ENCODE measurements at places on chromosomes 1 and 21. TPM values are rescaled to one million over a fixed set of nuclear protein-coding genes. Genes with fewer than 3 reads are reported as not detected.

DNA sequence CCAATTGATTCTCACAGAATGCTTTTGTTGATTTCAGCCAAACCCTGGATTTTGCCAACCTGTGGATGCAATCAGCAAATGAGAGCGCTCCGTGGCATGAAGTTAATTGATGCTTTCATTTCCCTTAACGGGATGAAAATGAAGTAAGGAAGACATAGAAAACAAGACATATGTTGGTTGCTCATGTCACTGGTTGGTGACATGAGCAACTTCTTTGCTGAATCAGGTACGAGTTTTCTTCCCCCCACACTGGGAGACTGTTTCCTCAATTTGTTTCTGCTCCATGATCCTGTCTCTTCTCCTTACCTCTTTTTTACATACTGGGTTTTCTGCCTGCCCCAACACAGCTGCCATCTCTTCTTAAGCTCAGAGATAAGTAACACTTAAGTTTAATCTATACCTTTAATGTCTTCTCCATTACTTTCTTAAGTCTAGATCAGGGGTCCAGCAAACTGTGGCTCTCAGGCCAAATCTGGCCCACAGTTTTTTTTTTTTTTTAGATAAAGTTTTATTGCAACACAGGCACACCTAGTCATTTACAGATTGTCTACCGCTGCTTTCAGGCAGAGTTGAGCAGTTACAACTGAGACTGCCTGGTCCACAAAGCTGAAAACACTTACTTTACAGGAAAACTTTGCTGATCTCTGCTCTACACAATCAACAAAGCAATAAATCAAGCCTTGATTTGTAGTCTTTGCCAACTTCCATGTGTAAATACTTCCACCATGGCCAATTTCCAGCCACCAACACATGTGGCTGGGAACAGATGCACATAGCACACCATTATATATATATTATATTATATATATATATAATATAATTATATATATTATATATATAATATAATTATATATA lies 13.3 kb downstream of the GPR157 start:
- H3K4me1 ChIP-seq, result no peaks in the 10 kb centered on the region
- no peak overlapping the region for H3K27ac ChIP-seq
- H3K27me3 ChIP-seq, result no peaks in the 10 kb centered on the region
- DNase-seq, result peak; percentile 31

The DNM3 gene
- total RNA-seq, result 44.3 TPM

DNA sequence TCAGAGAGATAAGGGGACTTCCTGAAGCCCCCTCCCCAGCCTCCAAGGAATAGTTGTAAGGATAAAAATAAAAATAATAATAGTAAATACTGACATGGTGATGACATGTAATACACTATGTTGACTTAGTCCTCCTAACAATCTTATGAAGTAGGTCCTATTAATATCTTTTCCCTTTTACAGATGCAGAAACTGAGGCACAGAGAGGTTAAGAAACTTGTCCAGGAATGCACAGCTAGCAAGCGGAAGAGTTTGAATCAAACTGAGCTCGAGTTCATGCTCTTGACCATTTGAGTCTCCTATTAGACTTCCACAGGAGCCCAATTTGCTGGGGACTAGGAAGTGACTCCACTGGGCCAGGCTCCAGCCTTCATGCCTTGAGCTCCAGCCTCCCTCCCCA lies 194.8 kb downstream of the GRIK3 start:
- peaks cover 3% of the 10 kb centered on the region for H3K27me3 ChIP-seq
- H3K36me3 ChIP-seq, result no peaks in the 10 kb centered on the region
- DNase-seq, result no peak
- H3K4me1 ChIP-seq, result no peaks in the 10 kb centered on the region

The LMX1A gene
- not detected for total RNA-seq

The FAM167B gene
- 26.0 TPM for total RNA-seq

- no peak overlapping the region for H3K4me3 ChIP-seq
- H3K27me3 ChIP-seq, result peaks cover 19% of the 10 kb centered on the region
These were observed 4.2 kb downstream of the KISS1 start for GRCh38 chr1:204192046-204192445.

DNA sequence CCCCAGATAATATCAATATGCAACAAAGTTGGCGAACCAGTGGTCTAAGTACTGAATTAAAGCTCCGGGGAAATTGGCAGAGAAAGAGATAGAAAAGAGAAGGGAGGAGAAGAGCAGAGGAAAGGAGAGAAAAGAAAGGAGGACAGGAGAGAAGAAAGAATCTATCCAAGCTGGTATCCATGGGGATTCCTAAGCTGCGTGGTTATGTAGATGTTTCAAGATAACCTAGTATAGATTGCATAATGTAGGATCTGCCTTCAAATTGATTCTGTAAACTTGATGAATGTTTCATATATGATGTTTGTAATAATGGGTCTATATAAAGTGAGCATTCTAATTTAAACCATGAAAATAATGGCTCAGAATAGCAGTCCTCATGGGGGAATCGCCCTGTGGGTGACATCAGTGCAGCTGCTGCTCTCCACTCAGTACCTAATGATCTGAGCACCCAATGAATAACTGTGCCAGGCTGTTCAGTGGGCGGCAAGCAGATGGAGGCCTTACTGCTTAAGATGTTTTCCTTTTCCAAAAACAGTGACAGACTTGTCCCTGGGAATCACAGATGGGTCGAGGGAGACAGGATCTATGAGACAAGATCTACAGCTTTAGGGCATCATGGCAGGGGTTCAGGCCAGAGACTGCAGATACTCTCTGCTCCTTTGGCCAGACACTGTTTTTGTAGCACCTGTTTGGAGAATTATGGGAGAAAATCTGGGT lies 78.0 kb downstream of the LAMC2 start:
- H3K4me1 ChIP-seq, result no peaks in the 10 kb centered on the region
- H3K36me3 ChIP-seq, result no peaks in the 10 kb centered on the region
- H3K27me3 ChIP-seq, result peaks cover 4% of the 10 kb centered on the region

GRCh38 chr1:110780600-110781484 lies 92.1 kb upstream of the CD53 start:
- peaks cover 11% of the 10 kb centered on the region for H3K27me3 ChIP-seq
- H3K4me3 ChIP-seq, result no peak overlapping the region

The FCGR1A gene
- 35.8 TPM for total RNA-seq

DNA sequence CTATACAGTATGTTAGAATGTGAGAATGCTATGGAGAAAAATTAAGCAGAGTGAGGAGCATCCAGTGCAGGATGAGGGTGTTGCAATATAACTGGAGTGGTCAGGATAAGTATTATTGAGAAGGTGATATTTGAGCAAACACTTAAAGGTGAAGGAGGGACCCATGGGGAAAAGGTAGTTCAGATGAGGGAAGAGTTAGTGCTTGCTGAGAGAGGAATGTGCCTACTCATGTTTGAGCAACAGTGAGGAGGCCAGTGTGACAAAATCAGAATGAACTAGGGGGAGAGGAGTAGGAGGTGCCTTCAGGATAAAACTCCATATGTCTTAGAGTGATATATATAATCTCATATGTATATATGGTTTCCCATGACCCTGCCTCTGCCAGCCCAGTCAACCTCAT lies 6.2 kb upstream of the TRIM45 start:
- no peak overlapping the region for H3K4me3 ChIP-seq
- H3K27me3 ChIP-seq, result no peaks in the 10 kb centered on the region

The CDK18 gene
- total RNA-seq, result 31.3 TPM

DNA sequence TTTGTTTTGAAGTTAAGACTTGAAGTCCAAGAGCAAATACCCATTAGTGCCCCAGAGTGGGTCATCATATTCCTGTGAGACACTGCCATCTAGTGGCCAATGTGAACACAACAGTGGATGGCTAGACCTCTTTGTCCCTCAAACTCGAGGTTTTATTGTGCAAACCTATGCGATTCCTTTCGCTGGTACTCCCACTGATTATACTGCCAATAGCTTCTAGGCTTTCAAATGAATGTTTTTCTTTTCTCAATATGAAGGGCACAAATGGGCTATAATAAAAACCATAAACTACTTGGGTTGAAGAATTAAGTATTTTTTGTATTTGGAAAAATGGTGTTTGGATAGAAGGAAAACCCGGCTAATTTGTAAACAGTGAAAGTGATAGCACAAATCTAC lies 100.4 kb upstream of the ZNF281 start:
- no peaks in the 10 kb centered on the region for H3K36me3 ChIP-seq
- DNase-seq, result peak; percentile 80
- no peaks in the 10 kb centered on the region for H3K4me1 ChIP-seq
- H3K27ac ChIP-seq, result no peak overlapping the region
- H3K27me3 ChIP-seq, result no peaks in the 10 kb centered on the region

DNA sequence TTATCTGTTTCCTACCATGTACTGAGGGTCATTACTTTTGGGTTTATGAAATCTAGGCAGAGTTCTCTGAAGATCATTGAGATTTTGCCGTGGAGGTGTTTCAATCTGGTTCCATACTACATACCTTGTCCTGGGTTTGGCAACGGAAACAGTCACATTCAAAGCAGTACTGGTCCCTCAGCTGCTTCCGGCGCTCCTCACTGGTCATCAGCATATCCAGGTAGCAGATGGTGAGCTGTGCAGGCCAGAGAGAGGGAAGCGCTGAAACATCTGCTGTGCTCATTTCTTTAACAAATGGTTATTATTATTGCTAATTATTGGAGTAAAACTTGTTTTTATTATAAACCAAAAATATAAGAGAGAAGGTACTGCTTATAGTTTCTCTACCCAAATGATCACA lies 591.7 kb downstream of the SMYD3 start:
- no peak overlapping the region for H3K27ac ChIP-seq
- H3K27me3 ChIP-seq, result no peaks in the 10 kb centered on the region
- H3K36me3 ChIP-seq, result no peaks in the 10 kb centered on the region
- no peaks in the 10 kb centered on the region for H3K4me1 ChIP-seq
- no peak overlapping the region for H3K4me3 ChIP-seq

GRCh38 chr1:108502624-108503023 lies 52.5 kb downstream of the NBPF6 start:
- H3K27me3 ChIP-seq, result no peaks in the 10 kb centered on the region
- H3K27ac ChIP-seq, result no peak overlapping the region
- DNase-seq, result no peak
- no peaks in the 10 kb centered on the region for H3K4me1 ChIP-seq
- no peak overlapping the region for H3K4me3 ChIP-seq
- H3K36me3 ChIP-seq, result no peaks in the 10 kb centered on the region

DNA sequence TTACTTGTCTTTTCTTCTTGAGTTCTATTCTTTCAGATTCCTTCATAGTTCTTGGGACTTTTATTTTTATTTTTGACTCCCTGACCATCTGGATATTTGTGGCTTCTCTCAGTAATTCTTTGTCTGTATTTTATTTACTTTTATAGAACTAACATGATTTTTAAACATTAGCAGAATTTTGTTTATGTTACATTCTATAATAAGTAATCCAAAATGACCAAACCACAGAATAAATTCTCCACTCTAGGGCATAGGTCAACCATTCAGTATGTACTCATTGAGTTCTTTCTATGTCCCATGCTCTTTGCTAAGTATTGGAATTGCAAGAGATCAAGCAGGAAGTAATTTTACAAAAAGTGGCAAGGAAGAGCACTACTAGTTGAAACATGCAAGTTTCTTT lies 969.0 kb downstream of the TTLL7 start:
- H3K27me3 ChIP-seq, result no peaks in the 10 kb centered on the region
- no peak overlapping the region for H3K27ac ChIP-seq
- H3K4me3 ChIP-seq, result no peak overlapping the region
- no peaks in the 10 kb centered on the region for H3K36me3 ChIP-seq

GRCh38 chr21:16113052-16113715 lies 383.4 kb downstream of the USP25 start:
- no peak for DNase-seq
- no peaks in the 10 kb centered on the region for H3K4me1 ChIP-seq
- no peaks in the 10 kb centered on the region for H3K36me3 ChIP-seq

GRCh38 chr1:18540136-18540765 lies 59.5 kb downstream of the KLHDC7A start:
- no peak overlapping the region for H3K27ac ChIP-seq
- no peak overlapping the region for H3K4me3 ChIP-seq
- no peaks in the 10 kb centered on the region for H3K4me1 ChIP-seq
- DNase-seq, result peak; percentile 1
- H3K36me3 ChIP-seq, result no peaks in the 10 kb centered on the region

DNA sequence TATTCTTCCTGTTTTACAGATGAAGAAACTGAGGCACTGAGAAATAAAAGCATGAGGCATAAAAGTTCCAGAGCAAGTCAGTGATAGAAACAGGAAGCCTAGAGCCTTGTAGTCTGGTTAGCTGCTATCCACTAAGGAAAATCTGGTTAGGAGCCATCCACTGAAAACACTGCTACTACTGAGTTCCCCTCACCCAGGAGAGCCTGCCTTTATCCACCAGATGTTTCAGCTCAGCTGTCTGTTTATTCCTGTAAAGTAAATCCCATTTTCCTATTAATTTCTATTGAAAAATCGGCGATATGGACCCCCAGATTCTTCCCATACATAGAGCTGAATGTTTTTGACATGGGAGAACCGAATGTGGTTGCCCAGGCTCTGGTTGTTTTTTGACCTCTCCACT lies 63.7 kb upstream of the LMO4 start:
- no peak for DNase-seq
- no peaks in the 10 kb centered on the region for H3K4me1 ChIP-seq
- H3K27ac ChIP-seq, result no peak overlapping the region
- no peaks in the 10 kb centered on the region for H3K36me3 ChIP-seq

- DNase-seq, result no peak
- H3K27ac ChIP-seq, result no peak overlapping the region
- H3K4me3 ChIP-seq, result no peak overlapping the region
- no peaks in the 10 kb centered on the region for H3K36me3 ChIP-seq
- H3K27me3 ChIP-seq, result no peaks in the 10 kb centered on the region
- H3K4me1 ChIP-seq, result no peaks in the 10 kb centered on the region
These were observed 36.5 kb downstream of the PLA2G4A start for GRCh38 chr1:186865253-186865652.

- no peak for DNase-seq
- H3K27me3 ChIP-seq, result no peaks in the 10 kb centered on the region
- H3K4me1 ChIP-seq, result peaks cover 41% of the 10 kb centered on the region
- H3K4me3 ChIP-seq, result no peak overlapping the region
These were observed 10.1 kb downstream of the PTGFRN start for GRCh38 chr1:116919802-116920201.

DNA sequence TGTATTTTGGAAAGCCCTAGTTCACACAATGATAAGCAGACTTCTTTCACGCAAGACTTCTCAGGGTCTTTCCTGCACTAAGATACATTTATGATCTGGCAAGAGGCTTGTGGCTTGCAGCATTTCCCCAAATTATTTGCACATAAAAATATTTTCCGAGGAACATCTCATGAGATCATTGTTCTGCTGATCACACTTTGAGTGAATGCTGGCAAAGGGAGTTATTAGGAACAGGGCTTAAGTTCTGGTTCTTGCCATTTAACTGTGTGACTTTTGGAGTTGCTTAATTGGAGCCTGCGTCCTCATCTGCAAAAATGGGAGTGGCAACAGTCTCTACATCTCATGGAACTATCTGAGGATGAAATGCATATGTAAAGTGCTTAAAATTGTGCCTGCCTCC lies 50.2 kb downstream of the GADD45A start:
- peaks cover 35% of the 10 kb centered on the region for H3K4me1 ChIP-seq
- H3K27ac ChIP-seq, result no peak overlapping the region
- no peaks in the 10 kb centered on the region for H3K27me3 ChIP-seq
- DNase-seq, result no peak
- no peak overlapping the region for H3K4me3 ChIP-seq
- no peaks in the 10 kb centered on the region for H3K36me3 ChIP-seq

The MROH9 gene
- not detected for total RNA-seq

The SIK1 gene
- total RNA-seq, result 171 TPM

The LCE2B gene
- total RNA-seq, result not detected

GRCh38 chr1:27179979-27180378 lies 25.1 kb upstream of the SLC9A1 start:
- H3K4me3 ChIP-seq, result no peak overlapping the region
- H3K27me3 ChIP-seq, result no peaks in the 10 kb centered on the region
- H3K4me1 ChIP-seq, result no peaks in the 10 kb centered on the region
- no peaks in the 10 kb centered on the region for H3K36me3 ChIP-seq

Data from adrenal gland (tissue), 19 donors.